A673 (cell line): ENCODE measurements at places on chromosomes 16 and 17.

DNA sequence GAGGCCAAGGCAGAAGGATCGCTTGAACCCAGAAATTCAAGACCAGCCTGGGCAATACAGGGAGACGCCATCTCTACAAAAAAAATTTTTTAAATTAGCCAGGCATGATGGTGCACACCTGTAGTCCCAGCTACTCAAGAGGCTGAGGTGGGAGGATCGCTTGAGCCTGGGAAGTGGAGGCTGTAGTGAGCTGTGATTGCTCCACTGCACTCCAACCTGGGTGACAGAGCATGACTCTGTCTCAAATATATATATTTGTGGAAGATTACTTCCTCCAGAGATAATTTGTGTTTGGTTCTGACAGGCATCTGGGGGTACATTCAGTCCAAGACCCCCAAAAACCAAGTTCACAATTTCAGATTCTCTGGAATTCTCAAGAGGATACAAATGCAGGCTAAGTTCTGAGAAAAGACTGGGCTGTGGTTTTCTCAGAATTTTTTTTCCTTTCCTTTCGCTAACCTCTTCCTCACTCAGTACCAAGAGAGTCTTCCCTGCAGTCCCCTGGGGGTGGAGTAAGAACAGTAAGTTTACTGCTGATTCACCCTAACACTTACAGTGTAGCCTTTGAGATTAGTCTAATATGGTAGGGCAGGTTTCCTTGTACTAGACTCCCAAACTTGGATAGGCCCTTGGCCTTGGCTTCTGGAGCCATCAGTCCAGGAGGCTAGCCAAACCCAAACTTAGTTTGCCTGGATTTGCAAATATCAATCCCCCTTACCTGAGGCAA is 15.1 kb downstream of the GSDMB start:
- DNase-seq = no peak

GRCh38 chr17:77111934-77112296 is 28.9 kb upstream of the SEC14L1 start:
- no peak for DNase-seq

GRCh38 chr17:39533891-39534290 is 72.6 kb downstream of the CDK12 start:
- DNase-seq = no peak

DNA sequence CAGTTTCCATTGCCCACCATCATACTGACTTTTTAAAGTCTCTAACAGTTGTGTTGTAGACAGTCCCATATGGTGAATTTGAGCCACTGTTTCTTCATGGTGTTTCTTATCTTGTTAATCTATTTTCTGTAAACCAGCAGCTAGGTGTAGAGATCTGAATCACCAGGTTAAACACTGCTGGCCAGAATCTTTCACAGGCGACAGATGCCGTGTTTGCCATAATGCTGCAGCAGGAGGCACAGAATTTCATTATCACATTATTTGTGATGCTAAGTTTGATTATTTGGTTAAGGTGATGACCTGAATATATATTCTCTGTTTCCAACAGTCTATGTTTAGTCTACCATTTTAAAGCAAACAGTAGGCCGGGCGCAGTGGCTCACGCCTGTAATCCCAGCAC is 11.5 kb upstream of the CNGB1 start:
- no peak for DNase-seq

- DNase-seq = no peak
Measured at GRCh38 chr16:66451548-66451947, 24.5 kb downstream of the BEAN1 start.

DNA sequence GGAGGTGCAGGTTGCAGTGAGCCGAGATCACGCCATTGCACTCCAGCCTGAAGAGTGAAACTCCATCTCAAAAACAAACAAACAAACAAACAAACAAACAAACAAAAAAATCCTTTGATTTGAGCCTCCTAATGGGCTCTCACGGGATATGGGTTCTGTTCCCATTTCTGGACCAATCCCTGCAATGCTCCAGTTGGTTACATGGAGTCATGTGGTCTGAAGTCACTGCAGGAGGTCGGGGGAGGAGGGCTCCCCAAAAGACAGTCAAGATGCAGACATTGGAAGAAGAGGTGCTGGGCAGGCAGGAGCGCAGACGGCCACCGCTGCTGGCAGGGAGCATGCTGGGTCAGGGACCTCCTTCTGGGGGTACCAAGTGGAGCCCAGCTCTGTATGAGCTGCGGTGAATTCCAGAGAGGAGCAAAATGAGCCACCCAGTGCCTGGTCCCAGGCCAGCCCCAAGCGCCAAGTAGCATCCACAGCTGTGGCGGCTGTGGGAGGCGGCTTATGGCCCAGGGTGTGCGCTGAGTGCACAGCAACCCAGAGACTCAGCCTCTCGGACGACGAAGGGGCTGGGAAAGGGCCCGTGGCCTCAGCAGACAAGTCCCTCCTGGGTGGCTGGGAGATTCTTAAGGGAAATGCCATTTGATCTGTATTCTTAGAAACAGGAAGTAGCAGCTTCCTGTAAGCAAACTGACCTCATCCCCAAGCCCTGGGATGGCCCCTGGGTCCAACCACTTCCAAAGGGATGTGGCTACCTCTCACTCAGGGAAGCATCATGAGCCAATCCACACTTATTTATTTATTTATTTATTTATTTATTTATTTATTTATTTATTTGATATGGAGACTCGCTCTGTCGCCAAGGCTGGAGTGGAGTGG is 19.6 kb upstream of the ATP2A3 start:
- DNase-seq = peak; percentile 54

DNA sequence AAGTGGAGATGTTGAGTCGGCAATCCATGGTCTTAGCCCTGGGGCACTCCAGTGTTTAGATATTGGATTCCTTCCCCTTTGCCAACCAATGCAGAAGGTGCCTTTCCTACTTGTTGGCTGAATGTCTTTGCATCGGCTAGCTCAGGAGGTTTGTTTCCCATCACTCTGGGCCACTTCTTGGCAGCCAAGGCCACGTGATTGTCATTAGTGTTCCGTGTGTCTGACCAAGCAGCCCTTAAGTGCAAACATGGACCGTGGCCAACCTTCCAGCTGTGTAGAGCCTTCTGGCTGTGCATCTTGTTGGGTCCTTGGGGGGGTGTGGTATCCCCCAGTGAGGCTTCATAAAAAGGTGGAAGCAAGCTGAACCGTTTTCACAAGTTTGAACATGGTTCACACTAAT is 66.0 kb downstream of the GNAO1 start:
- no peak for DNase-seq

- DNase-seq = no peak
Measured at GRCh38 chr17:21453144-21453898, 77.2 kb downstream of the KCNJ12 start.

DNA sequence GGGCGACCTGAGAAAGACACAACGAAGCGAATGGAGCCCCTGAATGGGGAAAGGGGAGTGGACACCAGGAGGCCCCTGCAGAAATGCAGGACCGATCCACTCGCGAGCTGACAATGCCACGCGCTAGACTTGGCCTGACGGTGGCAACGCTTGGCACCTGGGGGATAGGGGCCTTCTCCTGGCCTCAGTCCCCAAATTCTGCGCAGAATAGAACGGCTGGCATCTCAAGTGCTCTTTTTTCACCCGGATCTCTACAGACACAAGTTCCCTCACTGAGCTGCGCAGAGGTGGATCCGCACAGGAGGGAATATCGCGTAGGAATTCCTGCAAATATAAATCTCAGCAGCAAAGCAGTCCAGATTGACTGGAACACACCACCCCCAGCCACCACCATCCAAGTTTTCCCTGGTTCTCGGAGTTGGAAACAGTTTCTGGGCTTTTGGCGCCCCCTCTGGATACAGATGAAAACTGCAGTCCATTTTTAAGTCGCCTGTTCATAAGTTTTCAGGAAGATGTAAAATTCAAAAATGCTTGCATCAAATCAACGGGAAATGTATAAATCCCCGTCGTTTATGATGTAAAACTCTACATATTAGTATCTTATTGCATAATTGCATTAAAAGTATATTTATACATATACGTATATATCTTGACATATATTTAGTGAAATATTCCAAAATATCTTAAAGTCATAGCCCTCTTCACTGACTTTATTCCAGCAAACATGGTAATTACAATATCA is 2.3 kb upstream of the SOX9 start:
- peak; percentile 87 for DNase-seq

DNA sequence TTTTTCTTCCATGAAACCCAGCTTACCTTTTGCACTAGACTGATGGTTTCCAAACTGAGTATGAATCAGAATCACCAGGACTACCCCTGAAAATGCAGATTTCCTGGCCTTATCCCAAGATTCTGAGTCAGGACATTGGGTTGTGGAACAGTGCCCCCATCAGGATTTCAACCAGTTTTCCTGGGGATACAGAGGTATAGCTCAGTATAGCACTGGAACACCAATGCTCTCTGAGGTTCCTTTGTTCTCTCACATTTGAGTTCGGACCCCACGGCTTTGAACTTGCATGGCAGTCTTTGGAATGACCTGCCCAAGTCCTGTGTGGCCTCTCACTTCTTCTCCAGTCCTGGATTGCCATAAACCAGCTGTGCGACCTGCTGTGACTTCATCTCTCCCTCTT is 12.8 kb upstream of the CCL8 start:
- DNase-seq = peak; percentile 4

DNA sequence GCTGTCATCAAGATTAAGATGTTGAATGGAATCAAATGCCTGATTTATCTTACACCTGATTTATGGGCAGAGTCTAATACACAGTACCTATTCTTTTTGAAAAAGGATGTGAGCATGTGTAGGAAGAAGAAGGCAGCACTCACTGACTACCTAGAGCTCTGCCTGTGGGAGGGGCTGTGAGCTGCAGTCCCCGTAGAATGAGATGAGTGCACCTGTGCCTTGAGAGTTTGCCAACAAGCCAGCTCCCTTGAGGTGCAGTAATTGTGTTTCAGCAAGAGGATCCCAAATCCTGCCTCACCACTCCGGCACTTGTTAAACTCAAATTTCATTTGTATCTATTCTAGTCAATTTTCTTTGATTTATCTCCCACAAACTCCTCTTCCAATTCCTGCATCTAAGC is 46.0 kb downstream of the CDH11 start:
- DNase-seq = no peak

DNA sequence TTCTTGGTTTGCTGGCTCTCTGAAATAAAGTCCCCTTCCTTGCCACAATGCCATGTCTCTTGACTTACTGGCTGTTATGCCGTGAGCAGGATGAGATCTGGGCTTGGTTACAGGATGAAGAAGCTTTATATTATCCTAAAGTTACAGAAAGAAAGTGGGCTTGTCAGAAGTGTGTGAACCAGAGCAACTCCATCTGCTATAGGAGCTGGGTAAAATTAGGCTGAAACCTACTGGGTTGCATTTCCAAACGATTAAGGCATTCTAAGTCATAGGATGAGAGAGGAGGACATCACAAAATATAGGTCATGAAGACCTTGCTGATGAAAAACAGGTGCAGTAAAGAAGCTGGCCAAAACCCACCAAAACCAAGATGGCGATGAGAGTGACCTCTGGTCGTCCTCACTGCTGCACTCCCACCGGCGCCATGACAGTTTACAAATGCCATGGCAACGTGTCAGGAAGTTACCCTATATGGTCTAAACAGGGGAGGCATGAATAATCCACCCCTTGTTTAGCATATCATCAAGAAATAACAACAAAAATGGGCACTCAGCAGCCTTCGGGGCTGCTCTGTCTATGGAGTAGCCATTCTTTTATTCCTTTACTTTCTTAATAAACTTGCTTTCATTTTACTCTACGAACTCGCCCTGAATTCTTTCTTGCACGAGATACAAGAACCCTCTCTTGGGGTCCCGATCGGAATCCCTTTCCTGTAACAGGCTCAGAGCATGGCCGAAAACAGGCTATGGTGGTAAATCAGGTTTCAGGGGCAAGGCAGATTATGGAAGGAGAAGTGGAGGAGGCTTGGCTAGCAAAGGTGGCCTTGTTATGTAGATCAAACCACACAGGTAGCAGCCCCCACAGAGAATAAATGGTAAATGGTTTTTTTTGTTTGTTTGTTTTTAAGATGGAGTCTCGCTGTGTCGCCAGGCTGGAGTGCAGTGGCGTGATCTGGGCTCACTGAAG is 81.3 kb upstream of the C16orf82 start:
- DNase-seq = no peak

GRCh38 chr17:82152114-82152513 is 54.1 kb upstream of the FASN start:
- no peak for DNase-seq

DNA sequence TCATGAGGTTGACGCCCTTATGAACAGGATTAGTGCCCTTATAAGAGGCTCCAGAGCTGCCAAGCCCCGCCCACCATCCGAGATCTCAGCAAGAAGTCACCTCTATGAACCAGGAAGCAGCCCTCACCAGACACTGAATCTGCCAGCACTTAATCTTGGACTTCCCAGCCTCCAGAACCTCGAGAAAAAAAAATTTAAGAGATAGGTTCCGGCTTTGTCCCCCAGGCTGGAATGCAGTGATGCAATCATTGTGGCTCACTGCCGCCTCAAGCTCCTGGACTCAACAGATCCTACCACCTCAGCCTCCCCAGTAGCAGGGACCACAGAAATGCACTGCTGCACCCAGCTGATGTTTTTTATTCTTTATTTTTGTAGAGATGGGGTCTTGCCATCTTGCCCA is 22.5 kb upstream of the ADCY9 start:
- DNase-seq = no peak

DNA sequence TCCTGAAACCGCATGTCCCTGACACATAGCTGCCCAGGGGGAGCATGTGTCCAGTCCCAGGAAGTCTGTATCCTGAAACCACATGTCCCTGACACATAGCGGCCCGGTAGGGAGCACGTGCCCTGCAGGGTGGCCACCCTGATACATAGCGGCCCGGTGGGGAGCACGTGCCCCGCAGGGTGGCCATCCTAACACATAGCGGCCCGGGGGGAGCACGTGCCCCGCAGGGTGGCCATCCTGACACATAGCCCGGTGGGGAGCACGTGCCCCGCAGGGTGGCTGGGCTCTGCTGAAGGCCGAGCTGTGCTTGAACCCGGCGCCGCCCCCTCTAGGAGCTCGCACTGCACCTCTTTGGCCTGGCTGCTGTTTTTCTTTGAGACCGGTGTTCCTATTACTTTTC is 18.7 kb upstream of the RPL13 start:
- no peak for DNase-seq

GRCh38 chr16:81449899-81450608 is 5.4 kb downstream of the CMIP start:
- no peak for DNase-seq

- no peak for DNase-seq
Measured at GRCh38 chr17:42706732-42707131, 24.4 kb downstream of the CNTNAP1 start.

DNA sequence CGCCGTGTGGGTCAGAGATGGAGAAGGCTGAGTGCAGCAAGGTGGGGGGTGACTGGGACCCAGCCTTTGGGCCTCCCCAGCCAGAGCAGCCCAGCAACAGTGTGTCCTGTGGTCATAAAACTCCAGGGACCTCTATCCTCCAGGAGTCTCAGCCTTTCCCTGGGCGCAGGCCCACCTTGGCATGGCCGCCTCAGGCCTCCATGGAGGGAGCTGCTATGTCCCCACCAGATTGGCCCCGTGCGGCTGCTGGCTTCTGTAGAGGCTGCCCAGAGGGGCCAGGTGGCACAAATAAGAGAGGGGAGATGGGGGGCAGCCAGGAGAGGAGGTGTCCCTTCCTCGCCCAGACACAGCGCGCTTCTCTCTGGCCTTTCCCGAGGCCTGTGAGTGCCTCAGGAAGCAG is 2.6 kb upstream of the SYNGR3 start:
- no peak for DNase-seq

- DNase-seq = no peak
Measured at GRCh38 chr17:41937970-41938954, 7.8 kb downstream of the ODAD4 start.

- DNase-seq = no peak
Measured at GRCh38 chr17:689556-690275, 24.9 kb downstream of the VPS53 start.
